ENCODE measurements at places on chromosomes 11 and 22. TPM values are rescaled to one million over a fixed set of nuclear protein-coding genes. Genes with fewer than 3 reads are reported as not detected.

Gene GLB1L2
- polyA plus RNA-seq = 0.54 TPM

Gene SLC22A25
- polyA plus RNA-seq = not detected

Gene WNT11
- polyA plus RNA-seq = 8.4 TPM

Gene FOXR1
- not detected for polyA plus RNA-seq

Gene VPREB1
- not detected for polyA plus RNA-seq

Gene TMPRSS6
- 0.17 TPM for polyA plus RNA-seq

Gene MS4A3
- polyA plus RNA-seq = 1.1 TPM

Gene OR10G4
- not detected for polyA plus RNA-seq

Gene RIMBP3C
- 0.30 TPM for polyA plus RNA-seq

DNA sequence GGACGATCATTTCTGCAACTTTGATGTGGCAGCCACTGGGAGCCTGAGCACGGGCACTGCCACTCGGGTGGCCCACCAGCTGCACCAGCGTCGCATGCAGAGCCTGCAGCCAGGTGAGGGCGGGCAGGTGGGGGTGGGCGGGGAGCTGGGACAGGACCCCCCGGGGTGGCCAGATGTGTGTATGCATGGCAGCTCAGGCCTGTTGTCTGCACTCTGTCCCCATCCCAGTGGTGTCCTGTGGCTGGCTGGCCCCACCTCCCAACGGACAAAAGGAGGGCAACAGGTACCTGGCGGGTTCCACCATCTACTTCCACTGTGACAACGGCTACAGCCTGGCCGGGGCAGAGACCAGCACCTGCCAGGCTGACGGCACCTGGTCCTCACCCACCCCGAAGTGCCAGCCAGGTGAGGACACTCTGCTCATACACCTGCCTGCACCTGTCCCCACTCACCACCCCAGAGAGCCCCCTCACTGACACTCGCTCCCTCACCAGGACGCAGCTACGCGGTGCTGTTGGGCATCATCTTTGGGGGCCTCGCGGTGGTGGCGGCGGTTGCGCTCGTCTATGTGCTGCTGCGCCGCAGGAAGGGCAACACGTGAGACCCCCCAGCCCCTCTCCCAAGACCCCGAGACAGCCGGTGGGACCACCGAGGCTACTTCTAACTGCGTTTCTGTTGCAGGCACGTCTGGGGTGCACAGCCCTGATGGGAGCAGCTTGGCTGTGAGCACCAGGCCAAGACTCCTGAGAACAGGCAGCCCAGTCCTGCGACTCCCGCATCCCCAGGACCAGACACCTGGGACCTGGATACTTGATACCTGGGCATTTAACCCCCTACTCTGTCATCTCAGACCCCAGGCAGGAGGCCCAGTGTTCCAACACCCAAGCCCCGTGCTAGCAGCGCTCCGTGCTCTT lies 6.7 kb downstream of the SUSD2 start:
- DNase-seq = peak; percentile 3

DNA sequence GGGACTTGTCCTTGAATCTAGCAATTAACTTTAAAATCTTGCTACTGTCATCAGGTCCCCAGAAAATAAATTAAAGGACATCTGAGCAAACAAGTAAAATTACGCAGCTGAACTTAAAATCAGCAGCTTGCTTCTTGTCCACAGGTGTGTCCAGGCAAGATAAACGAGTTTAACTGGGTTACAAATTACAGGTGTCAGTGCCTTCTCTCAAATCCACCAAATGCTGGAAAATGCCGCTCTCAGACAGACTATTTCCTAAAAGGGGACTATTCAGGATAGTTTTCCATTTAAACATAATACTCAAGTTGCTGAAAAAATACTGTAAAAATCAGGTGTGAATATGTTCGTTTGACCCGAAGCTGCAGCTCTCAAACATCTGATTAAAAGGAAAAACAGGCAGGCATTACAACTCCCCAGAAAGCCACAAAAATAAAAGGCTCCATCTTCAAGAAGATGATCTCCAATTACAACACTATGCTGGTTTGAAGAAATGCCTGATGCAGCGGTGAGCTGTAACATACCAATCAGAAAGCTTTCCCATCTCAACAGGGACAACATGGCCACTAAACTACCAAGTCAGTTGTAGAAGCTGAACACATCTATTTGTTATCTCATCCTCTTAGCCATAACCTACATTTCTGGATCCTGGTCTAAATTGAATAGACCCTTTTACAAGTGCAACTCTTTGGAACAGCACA lies 82.1 kb downstream of the CADM1 start:
- no peak for DNase-seq

DNA sequence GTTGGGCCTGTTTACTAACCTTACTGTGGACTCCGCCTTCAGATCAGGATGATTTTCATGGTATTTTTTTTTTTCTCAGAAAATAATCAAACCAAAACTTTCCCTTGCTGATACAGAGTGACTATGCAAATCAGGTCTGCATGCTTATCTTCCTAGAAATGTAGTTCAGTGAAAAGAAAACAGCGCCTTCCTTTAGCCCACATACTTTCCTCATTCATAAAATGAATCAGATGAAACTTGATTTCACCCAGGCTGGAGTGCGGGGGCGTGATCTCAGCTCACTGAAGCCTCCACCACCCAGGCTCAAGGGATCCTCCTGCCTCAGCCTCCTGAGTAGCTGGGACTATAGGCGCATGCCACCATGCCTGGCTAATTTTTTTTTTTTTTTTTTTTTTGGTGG lies 26.0 kb downstream of the ZNRF3 start:
- no peak for DNase-seq

DNA sequence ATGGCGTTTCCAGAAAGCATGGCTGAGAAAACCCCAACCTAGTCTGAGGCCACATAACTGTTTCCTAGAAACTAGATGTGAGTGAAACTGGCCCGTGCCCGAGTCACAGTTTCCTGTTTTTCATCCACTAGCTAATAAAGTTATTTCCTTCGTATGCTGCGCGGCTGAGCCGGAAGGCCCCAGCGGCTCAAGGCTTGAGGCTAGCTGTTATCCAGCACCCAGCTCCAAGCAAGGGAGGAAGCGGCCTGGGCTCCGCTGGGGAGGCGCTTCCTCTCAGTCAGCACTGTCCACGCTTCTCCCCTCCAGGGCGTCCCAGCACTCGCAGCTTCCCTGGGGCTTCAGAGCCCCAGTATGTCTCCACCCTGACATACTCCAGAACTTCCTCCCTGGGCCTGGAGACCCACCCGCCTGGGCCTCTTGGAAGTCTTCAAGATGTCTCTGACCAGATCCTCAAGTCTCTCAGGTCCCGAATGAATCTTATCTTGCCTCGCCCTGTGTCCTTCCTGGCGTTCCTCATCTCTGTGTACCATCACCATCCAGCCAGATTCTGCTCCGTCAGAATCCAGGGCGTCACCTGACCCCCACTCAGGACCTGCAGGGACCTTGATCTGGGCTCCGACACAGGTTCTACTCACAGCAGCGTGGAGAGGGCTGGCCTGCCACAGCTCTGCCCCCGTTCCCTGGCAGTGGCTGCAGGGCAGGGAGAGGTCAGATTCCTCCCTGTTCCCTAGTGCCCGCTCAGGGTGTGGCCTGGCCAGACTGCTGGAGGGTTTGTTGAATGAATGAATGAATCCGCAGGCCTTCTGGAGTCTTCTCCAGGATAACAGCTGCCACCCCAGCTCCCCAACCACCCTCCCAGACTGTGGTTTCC lies 81.9 kb downstream of the LRRC32 start:
- DNase-seq = no peak

DNA sequence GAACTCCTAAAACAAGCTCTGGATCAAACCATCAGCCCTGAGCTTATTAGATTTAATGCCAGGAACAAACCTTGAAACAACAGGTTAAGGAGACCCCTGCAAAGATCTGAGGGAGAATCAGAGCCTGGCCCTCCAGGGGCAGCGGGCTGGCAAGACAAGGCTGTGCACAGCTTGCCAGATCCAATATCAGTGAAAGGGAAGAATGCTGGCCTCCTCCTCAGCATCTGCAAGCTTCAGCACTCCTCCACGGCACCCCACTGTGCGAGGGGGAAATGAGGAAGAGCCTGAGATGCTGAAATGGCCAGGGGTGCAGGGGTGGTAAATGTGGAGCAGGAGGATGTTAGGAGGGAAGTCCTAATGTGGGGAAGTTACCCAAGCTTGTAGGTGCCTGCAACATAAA lies 167.0 kb downstream of the TENM4 start:
- no peak for DNase-seq

DNA sequence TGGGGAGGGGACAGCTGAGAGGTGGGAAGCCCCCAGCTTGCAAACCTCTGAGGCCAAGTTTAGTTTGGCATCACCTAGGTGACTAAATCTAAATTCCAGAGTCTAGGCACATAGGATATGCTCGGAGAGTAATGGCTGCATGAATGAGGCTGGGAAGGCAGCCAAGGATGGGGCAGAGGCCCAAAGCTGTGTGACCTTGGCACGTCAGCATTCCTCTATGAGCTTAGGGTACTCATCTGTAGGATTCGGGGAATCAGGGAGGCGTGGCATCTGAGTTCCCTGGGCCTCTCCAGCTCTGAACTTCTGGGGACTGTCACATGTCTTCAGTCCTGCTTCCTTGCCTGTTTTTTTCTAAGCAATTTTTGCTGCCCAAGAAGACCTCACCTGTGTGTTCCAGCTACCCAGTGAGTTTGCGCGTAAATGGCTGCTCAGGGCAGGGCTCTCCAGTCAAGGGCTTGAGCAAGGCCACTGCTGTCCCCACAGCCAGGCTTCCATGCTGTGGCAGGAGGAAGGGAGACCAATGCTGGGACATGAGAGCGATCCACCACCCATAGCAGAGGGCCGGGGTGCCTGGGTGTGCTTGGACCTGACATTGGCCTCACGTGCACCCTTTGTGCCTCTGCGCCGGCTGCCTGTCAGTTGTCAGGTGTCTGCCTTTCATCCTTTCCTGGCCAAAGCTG lies 13.9 kb downstream of the DAGLA start:
- DNase-seq = no peak

DNA sequence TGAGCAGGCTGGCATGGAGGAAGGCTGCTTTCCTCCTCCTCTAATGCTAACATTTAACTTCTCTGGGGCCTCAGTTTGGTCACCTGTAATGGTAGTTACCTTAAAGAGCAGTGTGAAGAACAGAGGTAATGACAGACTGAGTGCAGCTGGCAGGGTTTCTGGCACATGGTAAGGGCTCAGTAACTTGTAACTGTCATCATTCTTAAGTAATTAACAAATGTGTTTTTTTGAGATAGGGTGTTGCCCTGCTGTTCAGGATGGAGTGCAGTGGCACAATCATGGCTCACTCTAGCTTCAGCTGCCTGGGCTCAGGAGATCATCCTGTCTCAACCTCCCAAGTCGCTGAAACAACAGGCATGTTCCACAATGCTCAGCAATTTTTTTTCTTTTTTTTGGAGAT lies 242.0 kb upstream of the SYN3 start:
- no peak for DNase-seq

- no peak for DNase-seq
Observed at GRCh38 chr22:42268852-42269410, 1.5 kb downstream of the TCF20 start.

- DNase-seq = no peak
Observed at GRCh38 chr11:73206801-73207200, 11.3 kb upstream of the P2RY2 start.

DNA sequence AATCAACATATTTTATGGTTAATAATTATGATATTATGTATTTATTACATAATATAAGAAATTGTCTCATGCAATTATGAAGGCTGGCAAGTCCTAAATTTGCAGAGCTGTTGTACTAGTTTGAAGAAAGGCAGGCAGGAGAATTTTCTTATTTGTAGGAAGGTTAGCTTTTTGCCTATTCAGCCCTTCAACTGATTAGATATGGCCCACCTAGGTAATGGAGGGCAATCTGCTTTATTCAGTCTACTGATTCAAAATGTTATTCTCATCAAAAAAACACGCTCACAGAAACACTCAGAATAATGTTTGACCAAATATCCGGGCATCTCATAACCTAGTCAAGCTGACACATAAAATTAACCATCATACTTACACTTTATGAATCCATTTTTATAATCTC lies 589.0 kb downstream of the NELL1 start:
- no peak for DNase-seq

GRCh38 chr11:31259797-31260196 lies 109.7 kb downstream of the DCDC1 start:
- DNase-seq = no peak

DNA sequence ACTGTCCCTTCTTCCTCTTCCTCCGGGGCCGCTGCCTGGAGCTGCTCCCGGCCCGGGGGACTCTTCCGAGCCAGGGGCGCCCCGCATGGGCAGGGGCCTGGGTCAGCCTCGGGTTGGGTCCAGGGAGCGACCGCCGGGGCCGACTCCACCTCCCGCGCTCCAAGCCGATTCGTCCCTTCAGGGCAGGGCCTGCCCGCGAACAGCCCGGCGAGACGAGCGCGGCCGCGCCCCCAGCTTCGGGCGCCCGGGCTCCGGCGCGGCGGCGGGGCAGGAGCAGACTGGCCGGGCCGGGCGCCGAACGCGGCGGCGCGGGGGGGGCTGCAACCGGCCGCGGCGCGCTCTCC lies at the start of gene LARGE1:
Gene LARGE1 (minus strand): TSS at position 280 of the 344 bp plus-strand sequence.
- DNase-seq = no peak

All from muscle of back (tissue), 13 donors.